Foreskin fibroblast (primary cell): ENCODE measurements at places on chromosomes 2 and 18.

DNA sequence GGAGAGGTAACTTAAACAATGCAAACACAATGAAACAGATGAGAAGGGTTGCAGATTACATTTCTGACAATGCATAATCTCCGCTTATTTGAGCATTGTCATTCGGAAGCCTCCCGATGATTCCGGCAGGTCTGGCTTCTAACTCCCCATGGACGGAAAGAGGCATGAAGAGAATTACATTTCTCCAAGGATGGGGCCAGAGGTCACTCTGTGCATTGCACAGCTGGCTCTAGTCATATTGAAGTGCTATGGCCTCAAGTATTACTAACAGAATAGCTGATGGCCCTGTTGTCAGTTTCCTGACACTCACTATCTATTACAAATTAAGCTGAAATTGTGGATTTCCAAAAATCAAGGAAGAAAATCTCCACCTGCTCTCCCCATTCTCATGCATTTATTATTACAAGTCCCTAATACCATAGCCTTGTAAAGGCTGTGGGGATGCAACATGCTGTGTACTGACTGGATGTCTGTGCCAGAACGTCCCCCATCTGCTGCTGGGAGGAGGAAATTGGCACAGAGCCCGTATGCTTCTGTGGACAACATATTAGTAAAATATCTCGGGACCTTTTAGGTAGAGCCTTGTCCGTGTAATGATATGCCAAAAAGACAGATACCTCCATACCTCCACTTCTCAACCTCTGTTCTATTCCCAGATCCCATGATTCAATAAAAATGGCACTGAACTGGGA is 168.1 kb downstream of the SETBP1 start:
- DNase-seq, result no peak

- DNase-seq, result no peak
These were observed 179.5 kb upstream of the PARD3B start for GRCh38 chr2:204365811-204366210.

DNA sequence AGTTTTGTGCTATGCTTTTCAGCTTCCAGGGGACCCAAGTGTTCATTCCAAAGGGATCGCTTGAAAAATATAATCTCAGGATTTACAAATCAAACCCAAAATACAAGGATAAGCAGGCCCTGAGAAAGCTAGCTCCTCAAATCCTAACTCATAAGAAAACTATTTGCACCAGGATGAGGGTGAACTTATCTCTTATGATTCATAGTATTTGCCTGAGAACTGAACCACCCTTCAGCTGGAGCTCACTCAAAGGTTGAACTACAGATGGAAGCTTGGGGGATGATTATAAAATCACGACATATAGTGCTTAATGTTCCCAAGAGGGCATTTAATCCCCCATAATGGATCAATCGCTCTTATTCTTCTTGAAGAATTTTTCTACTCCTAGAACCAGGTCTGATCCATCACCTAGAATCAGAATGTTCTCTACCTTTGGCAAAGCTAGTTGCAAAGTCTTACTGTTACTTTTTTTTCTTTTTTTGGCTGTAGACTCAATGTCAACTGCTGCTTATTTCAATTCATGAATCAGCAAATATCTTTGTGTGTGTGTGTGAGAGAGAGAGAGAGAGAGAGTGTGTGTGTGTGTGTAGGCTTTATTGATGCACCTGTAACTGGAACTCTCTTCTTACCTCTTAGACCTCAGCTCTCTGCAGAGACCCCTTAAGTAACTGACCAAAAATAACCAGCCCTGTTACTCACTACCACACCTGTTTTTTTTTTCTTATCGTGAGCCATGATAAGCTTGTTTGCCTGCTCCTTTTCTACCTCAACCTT is 44.8 kb downstream of the ARL4C start:
- peak; percentile 77 for DNase-seq

DNA sequence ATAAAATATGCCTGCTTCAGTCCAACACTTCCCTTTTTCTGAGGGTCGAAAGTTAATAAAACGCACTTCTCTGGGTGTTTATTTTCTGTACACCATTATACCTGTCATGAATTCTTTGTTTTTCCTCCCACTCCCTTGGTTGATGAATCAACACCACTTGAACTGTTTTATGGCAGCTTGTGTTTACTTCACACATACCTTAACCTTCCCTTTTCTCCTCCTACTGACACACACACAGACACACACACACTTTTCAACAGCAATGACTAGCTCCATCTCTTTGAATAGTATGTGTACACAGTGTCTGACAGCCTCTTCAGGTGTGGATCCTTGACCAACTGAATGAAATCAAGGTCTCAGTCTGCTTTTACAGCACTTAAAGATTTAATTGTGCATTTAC is 91.3 kb downstream of the SATB2 start:
- DNase-seq, result no peak

DNA sequence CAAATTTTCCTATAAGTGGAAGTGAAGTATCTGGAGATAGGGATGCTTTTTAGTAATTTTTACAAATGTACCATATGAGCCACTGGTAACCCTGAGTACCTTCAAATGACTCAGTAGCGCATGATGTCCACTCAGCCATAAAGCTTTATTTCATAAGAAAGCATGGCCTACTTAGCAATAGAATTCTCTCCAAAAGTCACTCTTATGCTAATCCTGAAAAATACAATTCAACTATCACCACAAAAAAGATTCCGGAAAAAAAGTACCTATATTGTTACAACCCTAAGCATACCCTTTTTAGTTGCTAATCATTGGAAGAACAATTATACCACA is 732.2 kb downstream of the SOCS6 start:
- DNase-seq, result no peak

DNA sequence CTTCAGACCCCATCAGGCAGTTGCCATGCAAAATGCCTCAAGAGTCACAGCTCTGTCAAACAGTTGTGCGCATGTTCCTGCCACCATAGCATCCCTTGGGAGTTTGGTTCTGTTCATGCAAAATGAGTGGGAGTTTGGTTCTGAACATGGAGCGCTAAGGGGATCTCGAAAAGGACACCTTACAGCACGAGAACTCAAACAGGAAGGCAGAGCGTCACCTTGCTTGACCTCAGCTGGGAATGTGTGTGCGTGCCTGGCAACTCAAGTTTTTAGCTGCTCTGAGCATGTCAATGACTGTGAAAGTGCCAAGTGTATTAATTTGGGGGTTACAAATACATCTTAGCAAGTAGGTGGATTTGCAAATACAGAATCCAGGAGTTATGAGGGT is 16.6 kb downstream of the MALL start:
- no peak for DNase-seq

DNA sequence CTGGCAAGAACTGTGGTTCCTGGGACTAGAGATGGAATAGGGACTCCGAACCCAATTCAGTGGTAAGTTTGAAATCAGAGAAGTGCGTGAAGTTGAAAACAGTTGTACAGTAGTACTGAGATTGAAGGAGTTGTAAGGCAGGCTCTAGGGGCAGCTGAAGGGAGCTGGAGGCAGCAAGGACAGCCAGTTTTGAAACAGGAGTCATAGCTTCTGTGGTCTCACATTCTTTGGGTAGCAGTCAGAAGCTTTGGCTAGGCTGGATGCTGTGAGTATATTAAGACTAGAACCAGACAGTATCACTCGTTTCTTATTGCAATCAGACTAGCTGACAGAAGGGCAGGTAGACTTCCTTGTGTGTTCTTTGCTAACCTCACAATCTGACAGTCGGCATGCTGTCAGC is 64.5 kb upstream of the ADAM23 start:
- peak; percentile 1 for DNase-seq

DNA sequence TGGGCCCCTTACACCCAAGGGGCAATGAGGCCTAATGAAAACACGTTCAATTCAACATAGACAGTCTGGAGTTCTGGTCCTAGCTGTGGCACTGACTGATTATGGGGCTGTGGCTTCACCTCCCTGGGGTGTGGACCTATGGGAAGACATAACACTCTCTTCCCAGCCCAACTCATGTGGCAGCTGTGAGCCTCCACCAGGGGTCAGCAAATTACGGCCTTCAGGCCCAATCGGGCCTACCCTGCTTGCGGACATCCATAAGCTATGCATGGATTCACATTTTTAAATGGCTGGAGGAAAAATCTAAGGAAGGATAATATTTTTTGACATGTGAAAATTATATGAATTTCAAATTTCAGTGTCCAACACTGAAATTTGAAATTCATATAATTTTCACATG is 101.3 kb downstream of the LOXHD1 start:
- DNase-seq, result no peak

- peak; percentile 28 for DNase-seq
These were observed 86.5 kb upstream of the EPB41L3 start for GRCh38 chr18:5630057-5630899.

GRCh38 chr2:237639836-237640220 is 12.4 kb downstream of the LRRFIP1 start:
- DNase-seq, result no peak

DNA sequence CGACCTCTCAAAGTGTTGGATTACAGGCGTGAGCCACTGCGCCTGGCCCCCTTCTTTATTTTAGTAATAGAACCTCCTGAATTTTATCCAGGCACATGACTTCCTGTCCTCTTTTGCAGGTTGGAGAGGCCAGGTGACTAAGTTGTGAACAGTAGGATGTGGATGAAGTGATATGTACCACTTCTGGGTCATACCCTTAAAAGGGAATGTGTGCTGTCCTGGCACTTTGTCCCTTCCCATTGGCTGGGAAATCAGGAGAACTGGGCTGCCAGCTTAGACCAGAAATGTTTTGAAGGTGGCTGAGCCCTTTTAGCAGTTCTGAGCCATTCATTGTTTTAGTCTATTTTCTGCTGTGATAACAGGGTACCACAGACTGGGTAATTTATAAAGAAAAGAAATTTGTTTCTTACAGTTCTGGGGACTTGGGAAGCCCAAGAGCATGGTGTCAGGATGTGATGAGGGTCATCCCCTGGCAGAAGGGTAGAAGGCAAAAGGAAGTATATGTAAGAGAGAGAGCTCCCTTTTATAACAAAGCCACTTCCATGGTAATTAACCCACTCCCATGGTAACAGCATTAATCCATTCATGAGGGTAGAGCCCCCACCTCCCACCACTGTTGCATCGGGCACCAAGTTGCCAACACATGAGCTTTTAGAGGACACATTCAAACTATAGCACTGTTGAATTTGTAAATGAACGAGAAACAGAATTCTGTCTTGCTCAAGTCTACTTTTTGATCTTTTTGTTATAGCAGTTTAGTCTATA is 79.1 kb downstream of the TTC27 start:
- DNase-seq, result no peak

- peak; percentile 85 for DNase-seq
These were observed 27.0 kb downstream of the GAD1 start for GRCh38 chr2:170843656-170844055.

- DNase-seq, result no peak
These were observed 28.3 kb downstream of the MALT1 start for GRCh38 chr18:58699551-58699950.

DNA sequence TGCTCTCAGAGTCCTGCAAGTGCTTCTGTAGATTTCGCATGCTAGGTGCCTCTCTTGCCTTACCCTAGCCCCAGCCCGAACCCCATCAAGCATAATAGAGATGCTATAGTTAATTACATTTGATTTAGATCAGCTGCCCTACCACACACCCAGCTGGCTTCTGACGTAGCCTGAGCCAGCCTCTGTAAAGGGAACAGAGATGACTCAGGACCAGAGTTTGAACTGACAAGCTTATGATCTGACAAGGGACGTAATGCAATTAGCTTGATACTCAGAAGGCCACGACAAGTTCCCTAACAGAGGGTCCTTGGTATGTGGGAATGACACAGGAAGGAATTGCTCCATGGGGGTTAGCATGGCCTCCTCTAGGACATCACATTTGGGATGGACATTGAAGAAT is 126.6 kb downstream of the LRATD1 start:
- DNase-seq, result peak; percentile 16

DNA sequence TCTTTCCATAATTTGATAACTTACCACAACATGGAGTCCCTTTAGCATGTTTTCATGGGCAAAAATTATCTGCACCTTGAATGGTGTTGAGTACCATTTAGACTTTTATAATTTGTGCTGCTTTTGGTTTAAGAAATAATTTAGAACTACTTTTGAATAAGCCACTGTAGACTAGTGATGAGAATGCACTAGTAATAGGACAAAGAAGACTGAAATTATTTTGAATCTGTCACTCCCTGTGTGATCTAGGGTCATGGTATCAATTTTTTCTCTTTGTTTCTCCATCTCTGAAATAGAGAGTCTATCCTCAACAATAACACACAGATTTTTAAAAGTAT is 37.7 kb downstream of the EFEMP1 start:
- no peak for DNase-seq

DNA sequence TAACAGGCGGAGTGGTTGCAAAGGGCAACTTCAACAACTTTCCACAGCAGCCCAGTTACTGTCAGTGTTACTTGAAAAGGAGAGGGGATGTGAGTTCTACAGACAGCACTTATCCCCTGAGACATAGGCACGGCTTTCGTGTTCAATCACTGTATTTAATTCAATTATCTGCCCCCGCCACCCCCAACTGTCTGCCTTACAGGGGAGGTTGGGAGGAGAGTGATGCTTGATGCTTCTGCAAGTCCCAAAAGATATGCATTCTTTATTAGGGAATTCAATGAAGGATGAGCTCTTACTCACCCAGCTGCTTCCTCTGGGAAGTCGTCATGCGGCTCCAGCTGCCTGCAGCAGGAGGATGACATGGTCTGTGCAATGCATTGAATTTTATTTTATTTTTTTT is 639.9 kb downstream of the DCC start:
- no peak for DNase-seq
